ENCODE measurements at places on chromosomes 7 and 10.

DNA sequence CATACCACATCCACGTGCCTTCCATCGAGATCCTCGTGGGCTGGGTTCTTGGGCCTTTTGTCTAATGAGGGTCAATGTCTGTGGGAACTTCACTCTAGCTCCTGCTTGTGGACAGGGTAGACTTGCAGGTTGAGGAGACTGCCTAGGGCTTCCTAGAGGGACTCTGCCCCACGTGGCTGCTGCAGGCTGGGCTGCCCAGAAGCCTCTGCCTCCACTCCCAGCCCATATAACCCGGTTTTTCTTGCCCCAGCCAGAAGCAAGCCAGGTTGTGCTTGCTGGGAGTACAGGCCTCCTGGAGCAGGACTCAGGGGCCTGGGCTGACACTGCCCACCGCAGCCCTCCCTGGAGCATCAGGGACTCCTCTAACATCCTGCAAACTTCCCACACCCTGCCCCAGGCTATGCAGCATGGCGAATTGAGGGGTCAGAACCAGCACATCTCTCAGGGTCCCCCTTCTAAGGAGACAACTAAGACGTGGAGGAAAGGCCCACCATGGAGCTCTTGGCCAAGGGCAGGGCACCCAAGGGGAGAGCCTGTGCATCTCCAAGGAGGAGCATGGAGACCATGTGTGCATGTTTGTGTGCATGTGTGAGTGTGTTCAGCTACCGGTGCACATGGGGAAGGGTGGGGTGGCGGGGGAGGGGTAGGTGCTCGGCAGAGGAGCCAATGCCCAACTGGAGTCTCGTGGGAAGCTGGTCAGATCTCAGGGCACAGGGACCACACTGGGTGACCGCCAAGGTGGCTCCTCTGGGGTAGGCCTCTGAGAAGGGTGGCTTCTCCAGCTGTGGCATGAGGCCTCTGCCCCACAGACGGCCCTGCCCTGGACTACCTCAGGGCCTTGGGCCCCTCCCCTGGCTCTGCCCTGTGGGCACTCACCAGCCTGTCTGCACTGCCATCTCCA lies 62.6 kb downstream of the RASGEF1A start:
- no peak for DNase-seq

DNA sequence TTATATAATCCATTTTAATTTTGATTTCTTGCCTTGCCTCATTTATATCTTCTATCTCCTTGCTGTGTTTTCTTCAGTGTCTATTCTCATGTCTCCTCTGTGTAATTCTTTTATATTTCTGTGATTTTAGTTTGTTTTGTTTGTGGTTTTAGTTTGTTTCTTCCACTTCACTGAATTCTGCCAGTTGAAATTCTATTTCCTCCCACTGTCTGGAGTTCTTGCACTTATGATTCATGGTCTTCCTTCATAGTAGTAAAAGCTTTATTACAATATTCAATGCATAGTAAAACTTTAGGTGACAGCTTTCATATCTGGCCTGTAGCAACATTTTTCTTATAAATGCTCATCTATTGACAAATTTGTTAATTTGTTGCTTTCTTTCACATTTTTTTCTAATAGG lies 113.3 kb downstream of the MAGI2 start:
- DNase-seq, result no peak

DNA sequence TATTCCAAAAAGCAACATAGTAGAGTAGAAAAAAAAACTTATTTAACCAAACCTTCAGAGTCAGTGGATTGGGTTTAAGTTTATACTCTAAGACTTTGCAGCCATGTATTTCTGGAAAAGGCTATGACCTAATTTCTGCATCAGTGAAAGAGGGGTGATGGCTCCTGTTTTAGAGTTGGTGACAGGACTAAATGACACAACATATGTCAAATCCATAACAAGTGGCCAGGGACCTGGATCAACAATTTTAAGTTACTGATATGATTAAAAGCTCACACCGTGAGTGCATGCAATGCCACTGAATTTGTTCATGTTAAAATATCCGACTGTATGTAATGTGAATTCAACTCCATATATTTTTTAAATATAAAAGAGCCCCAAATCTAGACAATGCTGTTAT lies 390.6 kb downstream of the TNS3 start:
- no peak for DNase-seq

GRCh38 chr7:122383934-122384333 lies 79.4 kb upstream of the FEZF1 start:
- no peak for DNase-seq

DNA sequence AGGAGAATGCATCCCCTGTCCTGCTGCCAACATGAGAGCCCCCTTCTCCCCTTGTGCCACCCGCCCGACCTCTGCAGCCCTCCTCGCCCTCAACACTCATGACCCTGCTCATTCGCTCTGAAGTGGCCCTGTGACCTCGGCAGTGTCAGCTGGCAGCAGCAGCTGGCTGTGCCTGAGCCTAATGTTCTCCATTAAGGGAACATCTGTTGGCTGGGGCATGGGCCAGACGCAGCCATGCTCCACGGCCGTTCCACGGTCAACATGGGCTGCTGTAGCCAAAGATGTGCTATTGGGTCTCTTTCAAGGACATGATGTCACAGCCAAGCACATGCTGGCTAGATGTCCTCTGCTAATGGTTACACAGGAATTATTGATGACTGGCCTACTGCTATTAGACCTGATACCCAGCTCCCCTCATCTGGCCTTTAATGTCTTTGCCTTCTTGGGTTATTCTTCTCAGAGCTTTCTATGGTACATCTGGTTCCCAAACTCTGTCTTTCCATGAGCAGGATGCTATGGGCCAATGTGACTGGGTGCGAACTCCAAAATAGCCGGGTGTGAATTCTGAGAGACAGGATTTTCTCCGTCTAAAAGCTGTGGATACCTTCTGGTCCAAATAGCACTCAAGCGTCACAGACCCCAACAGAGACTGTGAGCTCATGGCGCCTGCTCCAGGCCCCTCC lies 22.4 kb downstream of the ADCYAP1R1 start:
- no peak for DNase-seq

DNA sequence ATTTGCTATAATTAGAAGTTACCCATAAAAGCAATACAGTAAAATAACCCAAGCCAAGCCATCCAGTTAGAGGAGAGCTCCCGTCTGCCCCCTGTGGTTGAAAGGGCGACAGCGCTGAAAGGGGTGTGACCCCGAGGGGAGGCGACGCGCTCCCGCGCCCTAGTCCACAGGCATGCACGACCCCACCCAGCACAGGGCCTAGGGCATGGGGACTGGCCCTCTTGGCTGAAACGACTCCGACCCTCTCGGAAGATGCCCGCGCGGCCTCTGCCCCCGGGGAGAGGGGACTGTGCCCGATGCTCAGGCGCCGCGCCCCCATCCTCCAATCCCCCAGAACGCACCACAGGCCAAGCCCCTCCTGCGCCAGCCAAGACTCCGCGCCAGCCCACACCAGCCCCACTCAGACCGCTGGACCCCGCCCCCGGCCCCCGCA lies 64.0 kb downstream of the CSGALNACT2 start:
- peak; percentile 47 for DNase-seq

DNA sequence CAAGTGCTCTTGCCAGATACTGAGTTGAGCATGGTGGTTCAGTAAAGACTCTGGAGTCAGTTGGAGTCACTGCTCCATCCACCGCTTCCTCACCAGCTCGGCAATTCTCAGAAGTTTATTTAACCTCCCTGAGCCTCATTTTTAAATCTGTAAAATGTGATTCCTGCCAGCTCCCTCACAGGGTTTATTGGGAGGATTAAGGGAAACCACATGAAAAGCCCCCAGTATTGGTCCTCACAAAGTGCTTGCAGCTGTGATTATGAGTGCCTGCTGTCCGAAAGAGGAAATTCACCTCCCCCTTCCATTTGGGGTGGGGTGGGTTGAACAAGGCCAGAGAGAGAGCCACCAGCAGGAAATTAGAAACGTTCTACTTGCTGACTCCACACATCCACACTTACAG lies 99.0 kb downstream of the AOAH start:
- no peak for DNase-seq
